ENCODE measurements at places on chromosomes 1 and 21.

DNA sequence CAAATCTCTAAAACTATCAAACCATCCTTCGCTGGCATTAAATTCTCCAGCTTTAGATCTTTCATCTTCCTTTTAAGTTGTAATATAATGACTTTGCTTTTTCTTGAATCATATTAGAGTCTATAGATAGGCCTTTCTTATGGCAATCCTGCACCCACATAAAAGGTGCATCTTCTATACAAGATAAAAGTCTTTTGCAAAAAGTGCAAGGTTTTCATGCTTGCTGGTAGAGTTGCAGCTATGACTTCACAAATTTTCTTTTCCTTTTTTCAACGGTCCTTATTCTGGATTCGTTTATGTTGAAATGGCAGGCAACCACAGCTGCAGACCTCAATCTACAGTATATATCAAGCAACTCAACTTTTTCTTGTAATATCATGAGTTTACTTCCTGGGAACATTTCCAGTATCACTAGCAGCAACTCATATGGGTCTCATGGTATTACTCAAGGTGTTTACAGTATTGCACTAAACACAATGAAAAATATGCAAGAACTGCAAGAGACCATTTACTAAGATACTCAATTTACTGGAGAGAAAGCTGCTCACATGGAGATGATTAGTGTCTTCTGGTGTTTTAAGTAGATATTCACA, 22.1 kb downstream of the OMA1 start:
- no peak for DNase-seq

DNA sequence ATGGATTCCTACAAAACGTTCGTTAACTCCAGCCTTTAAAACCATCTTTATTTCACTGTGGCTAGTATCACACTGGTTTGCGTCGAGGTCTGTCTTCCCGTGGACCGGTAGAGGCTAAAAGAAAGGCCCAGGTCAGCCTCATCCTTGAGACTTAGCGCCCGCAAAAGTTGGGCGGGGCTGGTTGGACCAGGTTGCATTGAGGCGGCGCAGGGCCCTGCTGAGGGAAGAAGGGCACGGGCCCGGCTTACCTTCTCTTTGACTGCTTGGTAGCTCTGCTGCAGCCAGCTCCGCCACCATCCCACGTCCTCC, 455 bp downstream of the BSDC1 start:
- DNase-seq: no peak

- no peak for DNase-seq
Measured at GRCh38 chr1:202213361-202214088, 19.9 kb downstream of the LGR6 start.

DNA sequence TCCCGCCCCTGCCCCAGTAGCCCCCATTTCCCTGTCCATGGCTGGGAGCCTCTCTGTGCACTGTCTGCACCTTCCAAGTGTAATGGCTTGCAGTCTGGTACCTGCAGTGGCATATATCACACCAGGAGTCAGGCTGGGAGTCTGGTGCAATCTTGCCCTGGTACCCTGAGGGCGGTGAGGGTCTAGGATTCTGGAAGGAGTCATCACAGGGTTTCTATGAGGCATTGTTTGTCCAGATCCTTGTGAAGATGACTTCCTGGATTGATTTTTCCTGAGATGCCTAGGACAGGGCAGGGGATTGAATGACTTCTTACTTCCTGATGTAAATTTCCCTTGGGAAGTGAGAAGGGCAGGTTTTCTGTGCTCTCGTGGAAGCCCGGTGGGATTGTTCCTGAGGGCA, 5.9 kb upstream of the PKP1 start:
- no peak for DNase-seq

DNA sequence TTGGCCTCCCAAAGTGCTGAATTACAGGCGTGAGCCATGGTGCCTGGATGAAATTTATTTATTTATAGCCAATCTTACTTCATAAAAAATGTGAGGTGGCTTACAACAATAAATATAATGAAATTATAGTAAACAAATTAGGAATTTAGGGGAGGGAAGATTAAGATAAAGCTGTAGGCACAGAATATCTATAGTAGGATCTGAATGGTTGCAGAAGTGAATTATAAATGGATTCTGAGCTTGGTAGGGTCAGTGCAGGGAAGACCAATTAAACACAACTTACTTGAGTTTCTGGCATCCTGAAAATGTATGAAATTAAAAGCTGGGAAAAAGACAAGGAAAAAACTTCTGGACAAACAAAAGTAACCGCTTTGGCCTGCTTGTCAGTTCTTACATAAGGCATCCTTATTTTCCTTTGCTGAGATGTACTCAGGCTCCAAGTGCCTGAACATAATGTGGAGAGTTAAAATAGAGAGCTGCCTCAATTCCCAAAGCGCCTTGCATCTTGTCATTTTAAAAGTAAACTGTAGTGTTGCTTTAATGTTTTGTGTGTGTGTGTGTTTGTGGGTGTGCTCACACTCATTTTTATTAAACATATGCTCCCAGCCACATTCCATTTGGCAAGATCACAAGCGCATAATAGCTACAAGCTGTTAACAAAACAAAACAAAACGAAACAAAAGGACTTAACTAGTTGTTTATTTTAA, 247.3 kb downstream of the S1PR1 start:
- no peak for DNase-seq

DNA sequence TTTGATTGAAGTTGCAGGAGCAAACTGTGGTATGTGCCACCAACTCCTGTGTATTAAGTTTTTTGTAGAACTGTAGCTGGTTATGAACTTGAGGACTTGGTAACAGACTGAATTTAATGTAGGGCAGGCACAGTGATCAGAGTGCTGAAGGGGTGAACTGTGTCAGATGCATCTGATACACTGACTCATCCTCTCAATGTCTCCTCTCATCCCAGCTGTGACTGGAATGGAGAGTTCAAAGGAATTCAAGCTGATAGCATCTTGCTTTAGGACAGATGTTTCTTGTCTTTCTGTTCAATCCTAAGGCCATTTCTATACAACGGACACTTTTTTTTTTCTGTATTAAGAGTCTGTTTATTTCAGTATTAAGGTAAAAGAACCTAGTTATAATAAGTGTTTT, 25.0 kb upstream of the GBP1 start:
- no peak for DNase-seq

DNA sequence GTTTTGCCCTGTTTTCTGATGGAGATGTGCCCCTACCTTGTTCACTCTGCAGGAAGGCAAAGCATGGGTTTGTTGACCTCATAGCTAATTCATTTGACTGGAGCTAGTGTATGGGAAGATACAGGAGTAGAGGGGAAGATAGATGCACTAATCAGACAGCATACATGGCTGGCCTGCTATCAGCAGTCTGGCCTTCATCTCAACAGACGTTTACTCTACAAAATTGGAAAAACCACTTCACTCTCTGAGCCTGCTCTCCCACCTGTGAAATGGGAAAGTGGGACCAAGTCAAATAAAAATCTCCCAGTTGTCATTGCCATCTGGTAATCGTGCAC, 235.2 kb upstream of the RAB4A start:
- DNase-seq: no peak

DNA sequence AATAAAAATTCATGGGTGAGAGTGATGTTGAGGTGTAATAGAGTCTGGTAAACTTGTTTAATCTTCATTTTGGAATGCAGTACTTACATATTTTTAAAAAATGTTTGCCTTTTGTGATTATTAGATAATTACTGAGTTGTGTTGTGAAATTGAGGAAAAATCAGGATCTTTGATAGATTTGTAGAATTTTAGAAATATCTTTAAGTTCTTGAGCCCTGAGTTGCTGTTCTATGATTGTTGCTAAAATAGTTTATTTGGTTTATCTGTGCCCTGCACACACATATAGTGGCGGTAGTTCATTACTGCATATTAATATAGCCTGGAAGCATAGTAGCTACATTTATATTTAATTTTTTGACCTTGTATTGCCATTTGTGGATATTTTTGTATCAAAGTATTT, 1.6 kb downstream of the B3GALT2 start:
- DNase-seq: no peak

DNA sequence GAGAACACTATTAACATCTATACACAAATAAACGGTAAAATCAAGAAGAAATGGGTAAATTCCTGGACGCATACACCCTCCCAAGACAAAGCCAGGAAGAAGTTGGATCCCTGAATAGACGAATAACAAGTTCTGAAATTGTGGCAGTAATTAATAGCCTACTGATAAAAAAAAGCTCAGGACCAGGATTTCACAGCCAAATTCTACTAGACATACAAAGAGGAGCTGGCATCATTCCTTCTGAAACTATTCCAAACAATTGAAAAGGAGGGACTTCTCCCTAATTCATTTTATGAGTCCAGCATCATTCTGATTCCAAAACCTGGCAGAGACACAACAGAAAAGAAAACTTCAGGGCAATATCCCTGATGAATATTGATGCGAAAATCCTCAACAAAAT, 70.7 kb upstream of the FMO3 start:
- no peak for DNase-seq

DNA sequence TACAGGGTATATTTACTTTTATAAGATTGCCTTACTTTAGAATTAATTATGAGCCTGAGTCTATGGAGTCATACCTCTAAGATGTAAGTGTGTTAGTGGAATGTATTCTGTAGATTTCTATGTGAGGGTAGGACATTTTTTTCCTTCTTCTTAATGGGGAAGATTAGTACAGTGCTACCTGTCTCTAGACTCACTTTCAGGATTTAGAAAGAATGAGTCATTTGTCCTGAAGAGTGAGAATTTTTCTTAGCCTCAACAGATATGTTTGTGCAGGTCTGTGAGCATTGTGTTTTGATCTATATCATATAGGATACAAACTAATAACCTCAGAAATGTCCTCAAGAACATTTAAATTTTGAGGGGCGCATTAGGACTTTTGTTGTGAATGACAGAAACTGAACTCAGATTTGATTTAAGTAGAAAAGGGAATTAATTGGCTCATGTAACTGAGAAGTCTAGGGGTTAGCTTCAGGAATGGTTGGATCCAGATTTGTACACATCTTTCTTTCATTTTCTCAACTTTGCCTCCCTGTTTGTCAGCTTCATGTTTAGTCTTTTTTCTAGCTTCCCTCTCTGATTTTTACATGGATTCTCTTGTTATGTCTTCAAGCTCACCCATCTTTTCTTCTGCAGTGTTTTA, 45.3 kb downstream of the TTC3 start:
- no peak for DNase-seq

- no peak for DNase-seq
Measured at GRCh38 chr1:228316589-228317387, 89.8 kb downstream of the TRIM11 start.

DNA sequence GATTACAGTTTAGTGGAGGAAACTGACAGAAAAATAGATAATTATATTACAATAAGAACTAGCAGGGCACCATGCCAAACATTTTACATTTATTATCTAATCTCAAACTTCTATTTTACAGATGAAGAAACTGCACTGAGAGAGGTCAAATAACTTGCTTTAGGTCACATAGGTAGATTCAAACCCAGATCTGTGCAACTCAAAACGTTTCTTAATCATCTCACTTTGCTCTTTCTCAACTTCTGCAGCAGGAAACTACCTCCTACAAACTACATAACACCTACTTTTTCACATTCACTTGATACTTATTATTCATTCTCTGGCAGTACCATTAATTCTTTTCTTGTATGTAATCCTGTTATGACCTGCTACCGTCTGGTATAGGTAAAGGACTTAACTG, 49.9 kb upstream of the BCL10 start:
- DNase-seq: no peak

- no peak for DNase-seq
Measured at GRCh38 chr1:2644591-2645101, 11.8 kb upstream of the MMEL1 start.

- DNase-seq: no peak
Measured at GRCh38 chr1:197356723-197357533, 88.9 kb downstream of the CRB1 start.

All from T-helper 2 cell (primary cell).